ENCODE measurements at places on chromosomes 16 and 17. TPM values are rescaled to one million over a fixed set of nuclear protein-coding genes. Genes with fewer than 3 reads are reported as not detected.

C1QTNF1 gene
- 70.3 TPM for total RNA-seq

DNA sequence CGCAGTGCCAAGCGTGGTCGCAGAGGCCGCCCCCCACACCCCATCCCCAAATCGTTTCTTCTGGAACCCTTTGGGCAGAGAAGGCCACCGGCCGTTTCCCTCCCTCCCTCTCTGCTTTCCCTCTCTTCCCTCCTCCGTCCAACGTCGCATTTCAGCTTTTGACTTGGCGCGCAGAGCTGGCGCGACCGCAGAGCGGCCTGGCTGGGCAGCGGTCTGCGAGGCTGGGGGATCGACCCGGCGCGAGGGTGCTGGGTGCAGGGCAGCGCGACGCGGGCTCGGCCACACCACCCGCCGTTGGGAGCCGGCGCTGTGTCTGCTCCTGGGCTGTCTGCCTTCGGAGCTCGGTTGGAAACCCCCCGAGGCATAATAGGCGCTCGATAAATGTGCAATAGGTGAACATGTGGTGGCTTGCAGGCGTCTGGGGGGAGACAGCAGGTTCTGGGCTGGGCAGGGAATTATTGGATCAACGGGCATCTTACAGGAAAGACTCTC is 2.8 kb upstream of the NTN3 start:
- DNase-seq, result peak; percentile 45
- no peaks in the 10 kb centered on the region for H3K36me3 ChIP-seq
- peak overlapping the region; percentile 39 for H3K27ac ChIP-seq
- H3K4me3 ChIP-seq, result peak overlapping the region; percentile 47
- H3K27me3 ChIP-seq, result peaks cover 6% of the 10 kb centered on the region

GRCh38 chr17:20063665-20064648 is 54.8 kb downstream of the SPECC1 start:
- peaks cover 23% of the 10 kb centered on the region for H3K4me1 ChIP-seq
- peak overlapping the region; percentile 62 for H3K27ac ChIP-seq
- no peaks in the 10 kb centered on the region for H3K27me3 ChIP-seq
- DNase-seq, result peak; percentile 97
- H3K36me3 ChIP-seq, result no peaks in the 10 kb centered on the region

DNA sequence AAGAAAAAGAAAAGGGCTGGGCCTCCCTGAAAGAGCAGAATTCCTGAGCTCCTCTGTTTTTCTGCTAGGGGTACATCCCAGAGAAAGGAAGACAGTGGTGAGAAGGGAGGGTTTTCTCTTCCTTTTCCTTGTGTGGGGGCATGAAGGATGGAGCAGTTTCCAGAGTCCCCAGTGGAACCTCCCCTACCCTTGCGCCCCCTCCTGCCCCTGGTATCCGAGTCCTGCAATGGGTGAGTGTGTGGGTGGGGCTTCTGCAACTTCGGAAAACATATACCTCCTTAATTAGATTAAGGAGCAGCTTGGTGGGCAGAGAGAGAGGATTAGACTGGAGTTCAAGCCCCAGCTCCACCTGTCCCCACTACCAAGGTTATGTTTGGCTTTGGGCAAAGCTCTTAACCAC is 5.4 kb upstream of the GIP start:
- H3K4me1 ChIP-seq, result no peaks in the 10 kb centered on the region
- H3K4me3 ChIP-seq, result no peak overlapping the region
- DNase-seq, result no peak
- no peaks in the 10 kb centered on the region for H3K36me3 ChIP-seq
- H3K27ac ChIP-seq, result no peak overlapping the region
- H3K27me3 ChIP-seq, result no peaks in the 10 kb centered on the region

KRTAP9-4 gene
- total RNA-seq, result not detected

GRCh38 chr17:80000136-80000535 is 35.5 kb downstream of the TBC1D16 start:
- H3K4me3 ChIP-seq, result no peak overlapping the region
- H3K27me3 ChIP-seq, result no peaks in the 10 kb centered on the region
- DNase-seq, result no peak
- H3K4me1 ChIP-seq, result no peaks in the 10 kb centered on the region
- no peaks in the 10 kb centered on the region for H3K36me3 ChIP-seq

GRCh38 chr16:66947302-66948065 is 12.2 kb downstream of the CES2 start:
- peak; percentile 83 for DNase-seq
- H3K4me3 ChIP-seq, result peak overlapping the region; percentile 49
- H3K27ac ChIP-seq, result no peak overlapping the region
- no peaks in the 10 kb centered on the region for H3K36me3 ChIP-seq
- peaks cover 3% of the 10 kb centered on the region for H3K4me1 ChIP-seq
- no peaks in the 10 kb centered on the region for H3K27me3 ChIP-seq

DNA sequence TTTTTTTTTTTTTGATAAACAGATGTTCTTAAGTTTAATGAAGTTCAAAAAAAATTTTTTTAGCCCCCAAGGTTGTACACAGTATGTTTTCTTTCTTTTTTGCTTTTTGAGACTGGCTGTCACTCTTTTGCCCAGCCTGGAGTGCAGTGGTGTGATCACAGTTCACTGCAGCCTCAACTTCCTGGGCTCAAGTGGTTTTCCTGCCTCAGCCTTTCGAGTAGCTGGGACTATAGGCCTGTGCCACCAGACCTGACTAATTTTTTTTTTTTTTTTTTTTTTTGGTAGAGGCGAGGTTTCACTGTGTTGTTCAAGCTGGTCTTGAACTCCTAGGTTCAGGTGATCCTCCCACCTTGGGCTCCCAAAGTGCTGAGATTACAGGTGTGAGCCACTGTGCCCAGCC is 12.8 kb downstream of the ITGAE start:
- DNase-seq, result no peak
- no peaks in the 10 kb centered on the region for H3K27me3 ChIP-seq
- H3K4me1 ChIP-seq, result no peaks in the 10 kb centered on the region
- no peak overlapping the region for H3K4me3 ChIP-seq
- no peaks in the 10 kb centered on the region for H3K36me3 ChIP-seq

CIITA gene
- 19.9 TPM for total RNA-seq

DNA sequence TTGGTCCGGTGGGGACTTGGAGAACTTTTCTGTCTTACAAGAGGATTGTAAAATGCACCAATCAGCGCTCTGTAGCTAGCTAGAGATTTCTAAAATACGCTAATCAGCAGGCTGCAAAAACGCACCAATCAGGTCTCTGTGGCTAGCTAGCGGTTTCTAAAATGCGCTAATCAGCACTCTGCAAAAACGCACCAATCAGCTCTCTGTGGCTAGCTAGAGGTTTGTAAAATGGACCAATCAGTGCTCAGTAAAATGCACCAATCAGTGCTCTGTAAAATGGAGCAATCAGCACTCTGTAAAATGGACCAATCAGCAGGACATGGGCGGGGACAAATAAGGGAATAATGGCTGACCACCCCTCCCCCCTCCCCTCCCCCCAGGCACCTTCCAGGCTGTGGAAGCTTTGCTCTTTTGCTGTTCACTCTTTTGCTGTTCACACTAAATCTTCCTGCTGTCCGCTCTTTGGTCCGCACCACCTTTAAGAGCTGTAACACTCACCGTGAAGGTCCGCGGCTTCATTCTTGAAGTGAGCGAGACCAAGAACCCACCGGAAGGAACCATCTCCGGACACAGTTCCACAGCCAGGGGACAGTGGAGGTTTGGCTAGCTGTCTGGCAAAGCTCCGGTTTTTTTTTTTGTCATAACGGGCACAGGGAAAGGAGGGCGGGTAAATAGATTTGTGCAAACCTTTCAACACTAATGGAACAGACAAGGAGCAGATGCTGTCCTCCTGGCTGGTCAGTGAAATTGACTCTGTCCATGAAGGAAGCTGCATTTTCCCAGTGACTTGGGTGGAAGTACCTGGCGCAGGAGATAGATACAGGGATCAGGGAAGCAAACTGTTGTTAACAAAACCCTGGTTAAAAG is 8.3 kb downstream of the PITPNC1 start:
- H3K27ac ChIP-seq, result no peak overlapping the region
- H3K36me3 ChIP-seq, result no peaks in the 10 kb centered on the region
- no peak overlapping the region for H3K4me3 ChIP-seq
- H3K4me1 ChIP-seq, result peaks cover under 1% of the 10 kb centered on the region

LGALS9B gene
- total RNA-seq, result not detected

BCAR1 gene
- 65.6 TPM for total RNA-seq

DNA sequence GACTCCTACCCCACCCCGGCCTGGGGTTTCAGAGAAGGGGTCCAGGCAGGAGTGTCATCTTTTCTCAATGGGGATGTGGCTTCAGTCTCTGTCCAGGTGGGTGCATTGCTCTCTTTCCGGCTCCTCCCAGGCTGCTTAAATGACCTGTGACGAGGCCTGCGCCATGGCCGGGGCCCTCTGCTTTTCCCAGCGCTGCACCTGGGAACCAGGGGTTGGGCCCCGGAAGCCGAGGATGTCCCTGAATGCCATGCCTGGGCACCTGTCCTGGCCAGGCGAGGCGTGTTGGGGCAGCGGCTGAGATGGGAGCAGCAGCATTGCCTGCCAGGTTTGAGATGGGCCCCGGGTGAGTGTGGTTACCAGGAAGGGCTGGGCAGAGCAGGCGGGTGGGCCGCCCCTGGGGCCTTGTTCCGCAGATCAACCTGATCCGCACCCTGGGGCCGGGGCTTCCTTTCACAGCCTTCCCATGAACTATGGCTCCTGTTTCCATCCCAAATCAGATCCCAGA is 147.4 kb downstream of the SEC14L1 start:
- no peaks in the 10 kb centered on the region for H3K27me3 ChIP-seq
- H3K36me3 ChIP-seq, result no peaks in the 10 kb centered on the region
- no peak for DNase-seq
- no peak overlapping the region for H3K4me3 ChIP-seq
- H3K4me1 ChIP-seq, result peaks cover 10% of the 10 kb centered on the region

CES3 gene
- total RNA-seq, result 1.7 TPM

DNA sequence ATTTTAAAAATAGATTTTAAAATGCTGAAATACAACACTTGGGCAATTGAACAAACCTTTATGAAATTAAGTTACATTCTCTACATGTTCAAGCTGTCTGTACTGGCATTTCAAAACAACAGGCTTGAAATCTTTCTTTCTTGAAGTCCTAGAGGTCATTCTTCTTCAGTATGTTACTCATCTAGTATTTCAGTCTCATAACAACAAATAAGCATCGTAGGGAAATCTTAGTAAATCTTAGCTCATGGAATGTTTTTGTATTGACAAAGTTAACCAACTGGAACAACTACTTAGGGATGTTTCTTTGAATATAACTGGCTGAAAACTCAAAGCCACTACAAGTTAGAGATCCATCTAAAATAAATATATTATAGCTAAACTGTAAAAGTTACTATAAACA is 96.6 kb downstream of the KIF2B start:
- no peaks in the 10 kb centered on the region for H3K4me1 ChIP-seq
- no peaks in the 10 kb centered on the region for H3K27me3 ChIP-seq
- no peak for DNase-seq

DNA sequence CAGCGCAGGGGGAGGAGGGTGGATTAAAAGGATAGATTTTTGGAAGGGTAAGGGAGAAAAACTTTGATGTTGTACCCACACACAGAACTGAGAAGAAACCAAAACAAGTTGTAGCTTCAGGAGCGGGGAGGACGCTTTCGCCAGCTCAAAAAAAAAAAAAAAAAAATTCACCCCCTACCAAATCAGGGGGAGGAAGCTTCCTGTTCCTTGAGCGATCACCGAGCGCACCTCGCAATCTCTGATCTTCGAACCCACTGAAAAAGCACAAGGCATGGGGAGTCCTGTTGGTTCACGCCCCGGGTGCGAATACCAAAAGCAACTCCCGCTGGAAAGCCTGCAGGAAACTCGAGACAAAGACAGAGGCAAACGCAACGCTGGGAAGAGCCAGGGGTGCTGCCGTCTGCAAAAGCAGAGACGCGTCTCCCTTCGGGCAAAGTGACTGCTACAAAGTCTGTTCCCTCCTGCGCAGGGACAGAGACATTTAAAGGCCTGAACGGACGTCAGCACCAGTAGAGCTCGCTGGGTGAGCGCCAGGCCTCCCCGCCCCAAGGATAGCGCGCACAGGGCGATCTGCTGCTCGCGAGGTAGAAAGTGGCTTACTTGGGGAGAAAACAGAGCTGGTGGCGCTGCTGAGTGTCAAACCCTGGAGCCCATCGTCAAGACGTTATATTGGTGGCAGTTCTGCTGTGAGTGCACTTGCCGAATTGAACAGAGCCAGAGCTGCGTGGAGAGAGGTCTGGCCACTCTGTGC is 190.4 kb downstream of the USP22 start:
- peak; percentile 35 for DNase-seq
- no peaks in the 10 kb centered on the region for H3K36me3 ChIP-seq
- peak overlapping the region; percentile 27 for H3K4me3 ChIP-seq
- no peaks in the 10 kb centered on the region for H3K27me3 ChIP-seq
- peaks cover 3% of the 10 kb centered on the region for H3K4me1 ChIP-seq
- H3K27ac ChIP-seq, result no peak overlapping the region
